Tracheal epithelial cell (primary cell): ENCODE measurements at places on chromosomes 6 and 20. TPM values are rescaled to one million over a fixed set of nuclear protein-coding genes. Genes with fewer than 3 reads are reported as not detected.

Gene ERVFRD-1
- not detected in 2 replicates for total RNA-seq

Gene PRDM13
- total RNA-seq = not detected in 2 replicates

Gene FKBP1C
- under 0.01 and 0.24 TPM in 2 replicates for total RNA-seq

Gene SSR1
- total RNA-seq = 53.1 and 53.3 TPM in 2 replicates

Gene TSBP1
- total RNA-seq = not detected in 2 replicates

Gene OR2W1
- not detected in 2 replicates for total RNA-seq

Gene SH3BGRL2
- 7.0 and 11.5 TPM in 2 replicates for total RNA-seq

Gene THBD
- 51.6 and 59.9 TPM in 2 replicates for total RNA-seq

Gene GLP1R
- total RNA-seq = not detected in 2 replicates

Gene CYP24A1
- total RNA-seq = 15.2 and 17.5 TPM in 2 replicates

Gene EEF1A2
- 0.43 and 0.96 TPM in 2 replicates for total RNA-seq

Gene RAET1G
- total RNA-seq = 19.5 and 41.3 TPM in 2 replicates

Gene BPIFB1
- total RNA-seq = not detected in 2 replicates

Gene ZC3H12D
- total RNA-seq = under 0.01 TPM in 1 of 2 replicates, not detected in the other

Gene HLA-DRB1
- 3.4 TPM in 1 of 2 replicates, not detected in the other for total RNA-seq

Gene HLA-DRB5
- under 0.01 TPM in 1 of 2 replicates, not detected in the other for total RNA-seq

Gene TRIM40
- total RNA-seq = not detected in 2 replicates

Gene ZBTB9
- total RNA-seq = 6.0 and 7.5 TPM in 2 replicates

Gene WFDC8
- total RNA-seq = not detected in 2 replicates

Gene TRIM15
- total RNA-seq = under 0.01 TPM in 1 of 2 replicates, not detected in the other

Gene OOEP
- not detected in 2 replicates for total RNA-seq

Gene SULF2
- 77.6 and 210 TPM in 2 replicates for total RNA-seq

Gene SNPH
- 2.6 and 3.4 TPM in 2 replicates for total RNA-seq

Gene ECHDC1
- 31.3 and 38.8 TPM in 2 replicates for total RNA-seq

Gene CD93
- total RNA-seq = 0.21 and 0.24 TPM in 2 replicates

Gene NKAPL
- 0.21 and 0.48 TPM in 2 replicates for total RNA-seq

Gene DDX39B
- total RNA-seq = 279 and 313 TPM in 2 replicates
